ENCODE measurements at places on chromosomes 1 and 21.

GRCh38 chr1:46148318-46148717, 15.9 kb upstream of the PIK3R3 start:
- DNase-seq, result no peak

GRCh38 chr1:98661544-98662355, at the start of gene SNX7:
SNX7 (plus strand) TSS chr1:98661721; CDS start chr1:98661732, 11 bp downstream.
- DNase-seq, result no peak

GRCh38 chr1:20311289-20311688, 20.6 kb downstream of the VWA5B1 start:
- no peak for DNase-seq

GRCh38 chr1:50491142-50491541, 67.9 kb upstream of the DMRTA2 start:
- no peak for DNase-seq

- no peak for DNase-seq
These were observed 99.8 kb upstream of the C1orf105 start for GRCh38 chr1:172320733-172321132.

DNA sequence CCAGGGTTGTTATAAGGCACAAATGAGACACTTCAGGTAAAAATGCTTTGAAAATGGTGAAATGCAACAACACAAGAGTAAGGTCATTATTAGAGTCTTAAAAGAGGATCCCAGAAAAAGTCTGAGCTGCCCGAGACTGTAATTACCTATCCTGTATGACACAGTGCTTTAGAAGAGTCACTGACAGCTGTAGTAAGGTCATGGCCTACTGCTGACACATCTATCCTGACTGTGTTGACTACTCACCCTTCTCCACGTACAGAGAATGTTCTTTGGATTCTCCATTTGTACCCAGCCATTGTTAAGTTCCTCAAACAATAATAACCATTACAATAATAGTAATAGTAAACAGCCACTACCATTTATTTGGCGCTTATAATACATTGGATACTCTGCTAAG, 104.4 kb downstream of the CACHD1 start:
- DNase-seq, result no peak

GRCh38 chr1:230891413-230891812, 23.1 kb upstream of the C1orf198 start:
- DNase-seq, result no peak

- no peak for DNase-seq
These were observed 86.7 kb upstream of the USP24 start for GRCh38 chr1:55301912-55302311.

- DNase-seq, result no peak
These were observed 721 bp upstream of the LCE1B start for GRCh38 chr1:152811050-152811449.

DNA sequence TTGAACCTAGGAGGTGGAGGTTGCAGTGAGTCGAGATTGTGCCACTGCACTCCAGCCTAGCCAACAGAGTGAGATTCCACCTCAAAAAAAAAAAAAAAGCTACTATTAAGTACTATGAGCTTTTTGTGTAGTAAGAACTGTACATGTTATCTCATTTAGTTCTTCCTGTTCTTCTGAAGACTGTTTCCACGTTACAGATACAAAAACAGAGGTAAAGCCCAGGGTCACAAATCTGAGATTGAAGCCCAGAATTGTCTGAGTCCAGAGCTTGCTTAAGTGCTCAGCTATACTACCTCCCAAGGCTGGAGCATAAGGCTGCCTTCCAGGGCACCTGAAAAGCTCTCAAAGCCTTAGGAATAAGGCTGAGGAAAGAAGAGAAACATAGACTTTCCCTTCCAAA, 2.9 kb downstream of the FABP3 start:
- no peak for DNase-seq

DNA sequence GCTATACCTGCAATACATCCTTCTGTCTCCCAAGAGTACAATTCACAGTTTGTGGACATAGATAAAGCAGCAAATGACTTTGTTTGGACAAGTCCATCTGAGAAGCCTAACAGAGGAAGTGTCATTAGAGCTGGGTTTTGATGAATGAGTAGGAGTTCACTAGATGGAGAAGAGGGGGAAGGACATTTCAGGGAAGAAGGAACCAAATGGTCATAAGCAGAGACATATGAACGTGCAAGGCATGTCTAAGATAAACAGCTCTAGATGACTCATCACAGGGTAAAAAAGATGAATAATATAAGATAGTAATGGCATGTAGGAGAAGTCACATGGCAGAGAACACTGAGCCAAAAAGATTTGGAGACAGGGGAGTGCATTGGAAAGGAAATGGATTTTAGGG, 54.5 kb downstream of the HMGB4 start:
- DNase-seq, result no peak

DNA sequence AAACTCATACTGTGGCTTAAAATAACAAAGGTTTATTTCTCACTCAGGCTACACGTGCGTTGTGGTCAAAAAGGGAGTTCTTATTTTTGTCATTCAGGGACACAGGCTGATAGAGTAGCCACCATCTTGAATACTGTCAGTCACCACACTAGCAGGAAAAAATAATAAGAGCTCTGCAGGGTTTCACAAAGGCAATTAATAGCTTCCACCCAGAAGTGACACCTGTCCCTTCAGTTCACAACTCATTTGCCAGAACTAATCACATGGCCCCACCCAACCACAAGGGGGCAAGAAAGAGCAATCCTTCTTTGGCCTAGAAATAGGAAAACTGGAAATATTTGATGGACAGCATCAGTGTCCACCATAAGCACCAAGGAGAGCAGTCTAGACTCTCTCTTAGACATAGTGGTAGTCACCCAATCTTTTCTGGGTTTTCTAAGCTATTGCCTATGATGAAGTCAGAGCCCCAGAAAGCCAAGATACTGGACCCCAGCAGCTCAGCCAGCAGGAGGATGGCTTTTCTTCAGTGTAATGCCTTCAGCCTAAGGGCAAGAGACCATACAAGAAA, 8.2 kb downstream of the HAPLN2 start:
- no peak for DNase-seq

- no peak for DNase-seq
These were observed 44.3 kb upstream of the CCDC27 start for GRCh38 chr1:3707939-3708328.

- DNase-seq, result no peak
These were observed 57.3 kb downstream of the PGBD5 start for GRCh38 chr1:230368871-230369270.

DNA sequence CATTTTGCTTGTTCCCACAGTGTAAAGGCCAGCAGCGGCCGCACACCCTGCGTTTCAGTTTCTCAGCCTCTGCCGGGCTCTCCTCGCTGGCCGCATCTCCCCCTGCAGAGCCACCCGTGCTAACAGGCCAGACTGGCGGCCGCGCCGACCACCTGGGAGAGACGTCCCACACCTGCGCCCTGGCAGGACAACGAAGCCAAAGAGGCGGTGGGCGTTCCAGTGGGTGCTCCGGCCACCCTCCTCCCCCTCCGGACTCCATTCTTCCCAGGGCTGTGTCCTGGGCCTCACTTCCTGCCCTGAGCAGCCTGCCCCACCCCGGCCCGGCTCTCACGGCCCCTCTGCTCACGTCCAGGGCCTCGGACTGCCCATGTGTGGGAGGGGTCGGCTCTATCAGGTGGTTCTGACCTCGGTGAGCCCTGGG, 31.9 kb upstream of the SLC19A1 start:
- no peak for DNase-seq

DNA sequence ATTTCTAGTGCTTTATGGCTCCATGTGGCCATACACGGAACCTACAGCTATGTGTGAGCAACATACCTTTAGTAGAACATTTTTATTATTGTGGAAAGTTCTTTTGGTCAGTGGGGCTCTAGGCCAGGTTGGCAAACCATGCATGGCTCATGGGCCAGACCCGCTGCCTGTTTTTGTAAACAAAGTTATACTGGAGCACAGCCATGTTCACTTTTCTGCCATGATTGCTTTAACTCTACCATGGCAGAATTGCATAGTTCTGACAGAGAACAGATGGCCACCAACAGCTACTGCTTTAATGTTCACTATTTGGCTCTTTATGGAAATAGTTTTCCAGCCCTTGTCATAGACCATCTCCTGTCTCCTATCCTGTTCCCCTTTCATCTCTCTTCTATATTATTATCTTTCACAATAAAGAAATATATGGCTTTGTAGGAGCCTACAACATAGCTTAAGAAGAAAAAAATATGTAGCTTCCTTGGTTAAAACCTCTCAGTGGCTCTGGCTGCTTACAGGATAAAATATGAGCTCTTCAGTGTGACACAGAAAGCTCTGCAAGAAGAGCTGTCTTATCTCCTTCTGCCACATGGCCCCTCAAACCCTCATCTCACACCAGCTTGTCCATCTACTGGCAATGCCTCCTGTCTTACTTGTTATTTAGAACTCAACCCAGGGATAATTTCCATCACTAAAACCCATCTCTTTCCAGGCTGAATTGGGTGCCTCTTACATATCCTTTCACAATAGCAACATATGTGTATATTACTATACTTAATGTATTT, 54.6 kb upstream of the RWDD3 start:
- DNase-seq, result no peak

- no peak for DNase-seq
These were observed 66.0 kb downstream of the OLIG1 start for GRCh38 chr21:33135925-33136324.

GRCh38 chr1:107879346-107879745, 85.6 kb downstream of the VAV3 start:
- no peak for DNase-seq

- DNase-seq, result no peak
These were observed 61.3 kb downstream of the SLC66A1 start for GRCh38 chr1:19373211-19374082.

- no peak for DNase-seq
These were observed 14.0 kb upstream of the ETV3L start for GRCh38 chr1:157113631-157114030.

DNA sequence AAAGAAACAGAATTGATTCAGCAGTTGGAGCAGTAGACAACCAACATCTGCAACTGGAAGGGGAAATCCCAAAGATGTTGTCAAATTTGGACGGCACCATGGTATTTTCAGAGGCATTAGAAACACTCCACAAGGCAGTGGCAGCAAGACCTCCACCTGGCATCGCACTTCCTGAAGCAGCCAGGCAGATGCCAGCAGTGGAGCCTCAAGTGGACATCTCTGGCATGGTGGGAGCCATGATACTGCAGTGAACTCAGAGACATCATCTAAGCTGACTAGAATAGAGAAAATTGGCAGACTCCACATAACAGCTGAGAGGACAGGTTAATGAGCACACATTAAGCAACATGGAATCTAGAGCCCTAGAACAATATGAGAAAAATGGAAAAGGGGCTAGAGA, 33.9 kb upstream of the RGS8 start:
- no peak for DNase-seq

GRCh38 chr1:53665996-53666395, 73.0 kb downstream of the GLIS1 start:
- no peak for DNase-seq

DNA sequence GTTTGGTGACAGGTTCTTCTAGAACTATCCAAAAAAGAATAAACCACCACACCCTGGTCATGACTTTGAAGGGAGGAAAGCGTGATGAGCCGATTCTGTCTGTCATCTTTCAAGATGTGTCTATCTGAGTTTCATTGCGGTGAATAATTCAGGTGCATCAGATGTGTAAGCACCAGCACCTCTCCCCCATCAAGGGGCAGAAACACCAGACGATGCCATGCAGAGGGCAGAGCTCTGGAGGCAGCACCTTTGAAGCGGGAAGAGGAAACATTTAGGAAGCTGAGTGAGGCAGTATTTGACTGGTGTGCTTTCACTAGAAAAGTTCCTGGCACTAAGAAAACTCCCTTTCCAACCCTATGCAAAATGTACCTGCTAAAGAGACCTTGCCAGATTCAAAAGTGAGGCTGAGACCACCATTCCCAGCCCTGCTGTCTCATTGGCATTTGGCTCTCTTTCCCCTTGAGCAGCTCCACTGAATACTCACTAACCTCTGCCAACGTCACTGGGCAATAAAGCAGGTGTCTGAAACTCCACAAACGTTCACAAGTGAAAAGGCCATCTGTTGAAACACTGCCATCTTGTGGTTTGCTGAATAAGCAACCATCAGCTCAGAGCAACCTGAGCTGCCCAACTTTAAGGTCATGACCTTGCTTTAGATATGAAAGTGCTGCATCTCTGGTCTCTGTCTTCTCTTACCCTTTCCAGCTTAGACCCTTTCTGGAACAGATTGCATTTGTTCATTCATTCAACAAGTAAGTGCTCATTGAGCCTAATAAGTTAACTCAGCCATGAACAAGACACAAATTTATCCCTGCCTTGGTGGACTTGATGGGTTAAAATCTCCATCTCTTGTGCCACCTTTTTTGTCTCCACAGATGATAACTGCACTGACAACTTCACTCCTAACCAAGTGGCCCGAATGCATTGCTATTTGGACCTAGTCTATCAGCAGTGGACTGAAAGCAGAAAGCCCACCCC, 228.6 kb downstream of the PAPPA2 start:
- DNase-seq, result no peak

All from stimulated activated CD4-positive, alpha-beta T cell treated with anti-CD3 and anti-CD28 coated beads, Interleukin-15, amount 100 ng/mL, for 1 hour (primary cell).